ENCODE measurements at places on chromosomes 2 and 18. TPM values are rescaled to one million over a fixed set of nuclear protein-coding genes. Genes with fewer than 3 reads are reported as not detected.

The MYO3B gene
- not detected for total RNA-seq

The TMEM247 gene
- total RNA-seq: not detected

The ZBTB7C gene
- total RNA-seq: under 0.01 TPM

The UBE2F gene
- total RNA-seq: 31.1 TPM

The RNF125 gene
- total RNA-seq: 4.5 TPM

The GREB1 gene
- total RNA-seq: 0.38 TPM

The SCN3A gene
- 11.5 TPM for total RNA-seq

The AMER3 gene
- not detected for total RNA-seq

The WDR12 gene
- 16.7 TPM for total RNA-seq

The KCNF1 gene
- total RNA-seq: 3.6 TPM

The PRR30 gene
- not detected for total RNA-seq

The PCARE gene
- not detected for total RNA-seq

The OR6B2 gene
- not detected for total RNA-seq

The EFHD1 gene
- total RNA-seq: not detected

The CLEC4F gene
- 0.13 TPM for total RNA-seq

The CD226 gene
- 1.5 TPM for total RNA-seq

The SOS1 gene
- 7.3 TPM for total RNA-seq

The CD302 gene
- 14.4 TPM for total RNA-seq

The SLC66A2 gene
- 33.2 TPM for total RNA-seq

The ZC3H6 gene
- 1.8 TPM for total RNA-seq

The CDK15 gene
- total RNA-seq: not detected

The AGPS gene
- total RNA-seq: 43.5 TPM

The WDSUB1 gene
- total RNA-seq: 7.1 TPM

The ALK gene
- total RNA-seq: not detected

The REG1B gene
- total RNA-seq: not detected

The PIGN gene
- total RNA-seq: 37.3 TPM

The GCG gene
- total RNA-seq: not detected

The CTAGE1 gene
- total RNA-seq: not detected

The GRB14 gene
- total RNA-seq: 0.64 TPM

The SH3YL1 gene
- total RNA-seq: 8.9 TPM

The CPS1 gene
- 0.51 TPM for total RNA-seq

The FRZB gene
- 0.13 TPM for total RNA-seq

The CAPN14 gene
- total RNA-seq: under 0.01 TPM

The SLC9A2 gene
- not detected for total RNA-seq

The AUP1 gene
- total RNA-seq: 84.3 TPM

The SULT1C2 gene
- not detected for total RNA-seq

The COLEC11 gene
- total RNA-seq: 0.13 TPM

The BMP10 gene
- not detected for total RNA-seq

The RAB6C gene
- not detected for total RNA-seq

The PROKR1 gene
- under 0.01 TPM for total RNA-seq

The RPRD1A gene
- 34.4 TPM for total RNA-seq

The SKA1 gene
- 2.9 TPM for total RNA-seq

The SOX11 gene
- total RNA-seq: not detected

The CYP20A1 gene
- 26.9 TPM for total RNA-seq

The ARHGAP25 gene
- 11.9 TPM for total RNA-seq

The ARHGEF33 gene
- under 0.01 TPM for total RNA-seq

The TMEM169 gene
- 0.13 TPM for total RNA-seq

The PTPRN gene
- total RNA-seq: not detected

The GALNT13 gene
- 0.25 TPM for total RNA-seq

The REG3G gene
- not detected for total RNA-seq

The RGPD4 gene
- total RNA-seq: not detected

The REG1A gene
- total RNA-seq: not detected

The MIB1 gene
- total RNA-seq: 36.5 TPM

The C18orf32 gene
- total RNA-seq: 6.7 TPM

The FABP1 gene
- total RNA-seq: not detected

Measured in dermis microvascular lymphatic vessel endothelial cell (primary cell).